ENCODE measurements at places on chromosomes 12 and 14.

GRCh38 chr12:101616027-101616494, 21.3 kb downstream of the MYBPC1 start:
- DNase-seq = no peak

GRCh38 chr12:65667932-65668331, 156.4 kb upstream of the HMGA2 start:
- DNase-seq = no peak

- DNase-seq = no peak
Observed at GRCh38 chr14:41297576-41298327, 308.9 kb upstream of the LRFN5 start.

- DNase-seq = no peak
Observed at GRCh38 chr12:111201495-111202236, 167.2 kb downstream of the PHETA1 start.

DNA sequence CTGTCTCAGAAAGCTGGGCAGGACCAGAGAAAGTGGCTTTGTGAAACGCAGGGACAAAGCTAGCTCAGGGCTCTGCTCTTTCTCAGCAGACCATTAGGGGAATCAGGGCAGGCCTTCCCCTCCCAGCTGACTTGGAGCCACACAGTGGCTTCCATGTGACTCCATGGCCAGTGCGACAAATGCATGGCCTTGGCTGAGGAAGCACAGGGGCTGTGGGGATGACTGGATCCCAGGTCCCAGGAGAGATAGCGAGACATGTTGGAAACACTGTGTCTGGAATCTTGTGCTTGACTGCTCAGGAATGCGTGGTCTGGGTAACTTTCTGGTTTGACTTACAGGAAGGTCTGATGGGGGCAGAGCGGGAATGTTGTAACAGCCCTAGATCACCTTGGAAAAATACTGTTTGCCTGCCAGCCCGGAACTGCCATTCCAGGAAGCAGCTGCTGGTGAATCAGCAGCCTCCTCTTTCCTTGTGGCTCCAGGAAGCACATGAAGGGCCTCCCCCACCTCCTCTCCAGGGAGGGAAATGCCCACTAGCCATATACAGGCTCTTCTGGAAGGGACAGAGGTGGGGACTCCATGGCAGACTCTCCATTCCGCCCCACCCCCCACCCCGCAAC, 133.5 kb upstream of the HIF1A start:
- DNase-seq = no peak

DNA sequence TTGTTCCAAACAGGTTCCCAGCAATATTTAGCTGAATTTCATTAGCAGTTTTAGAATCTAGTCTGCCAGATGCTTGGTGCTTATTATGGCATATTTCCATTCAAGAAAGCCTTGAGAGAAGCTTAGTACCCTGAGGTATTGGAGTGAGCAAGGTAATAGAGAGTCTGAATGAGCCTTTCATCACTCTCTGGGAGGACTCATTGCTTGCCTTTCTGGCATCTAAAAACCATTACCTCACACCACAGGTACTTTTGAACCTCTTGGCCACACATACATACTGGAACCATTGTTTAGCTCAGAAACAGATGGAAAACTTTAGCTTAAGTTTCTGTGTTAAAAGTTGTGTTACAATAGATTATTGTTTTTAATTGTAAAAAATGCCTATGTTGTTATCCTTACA, 27.4 kb upstream of the KCNH3 start:
- DNase-seq = no peak

- no peak for DNase-seq
Observed at GRCh38 chr12:68206446-68206845, 19.2 kb downstream of the IL26 start.

DNA sequence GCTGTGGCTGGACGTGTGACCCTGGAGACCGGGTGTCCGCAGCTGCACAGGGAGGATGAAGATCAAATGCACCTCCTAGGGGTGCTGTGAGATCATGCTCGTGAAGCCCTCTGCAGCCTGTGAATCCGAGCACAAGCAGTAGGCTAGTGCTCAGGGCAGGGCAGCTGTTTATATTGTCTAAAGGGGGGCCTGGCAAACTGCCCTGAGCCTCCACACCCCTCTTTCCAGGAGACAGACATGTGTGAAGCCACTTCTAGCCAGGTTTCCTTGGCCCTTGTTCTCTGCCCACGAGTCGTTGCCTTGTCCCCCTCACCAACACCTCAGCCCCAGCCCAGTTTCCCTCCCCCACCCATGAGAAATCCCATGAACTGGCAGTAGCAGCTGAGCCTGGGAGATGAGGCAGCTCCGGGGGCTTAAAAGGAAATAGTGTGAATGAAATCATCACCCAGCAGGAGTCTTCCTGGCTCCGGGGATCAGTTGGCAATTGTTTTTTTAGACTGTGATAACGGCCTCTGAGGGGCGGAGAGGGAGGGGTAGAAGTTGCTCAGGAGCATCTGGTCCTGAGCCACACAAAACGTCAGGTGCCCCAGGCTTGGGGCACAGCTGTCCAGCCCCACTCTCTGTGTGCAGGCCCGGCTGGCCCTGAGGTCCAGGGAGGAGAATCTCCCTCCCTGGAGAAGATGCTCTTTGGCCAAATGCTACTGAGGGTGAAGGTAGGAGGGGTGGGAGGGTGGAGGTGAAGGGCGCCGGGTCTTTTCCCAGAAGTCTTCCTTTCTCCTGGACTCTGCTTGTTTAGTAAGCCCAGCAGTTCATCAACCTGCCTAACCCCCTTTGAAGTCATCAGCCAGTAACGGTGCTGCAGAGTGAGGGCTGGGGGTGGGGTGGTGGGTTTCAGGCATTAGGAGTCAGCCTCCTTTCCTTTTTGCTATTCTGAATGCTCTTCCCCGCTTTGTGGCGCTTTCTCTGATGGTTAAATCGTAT, 4.0 kb downstream of the FGF6 start:
- DNase-seq = no peak

GRCh38 chr14:73741386-73741875, 27.2 kb upstream of the PNMA1 start:
- DNase-seq = no peak

- DNase-seq = no peak
Observed at GRCh38 chr14:94483729-94484275, 7.8 kb upstream of the SERPINA9 start.

GRCh38 chr14:45651890-45652289, 398.9 kb upstream of the MIS18BP1 start:
- no peak for DNase-seq

DNA sequence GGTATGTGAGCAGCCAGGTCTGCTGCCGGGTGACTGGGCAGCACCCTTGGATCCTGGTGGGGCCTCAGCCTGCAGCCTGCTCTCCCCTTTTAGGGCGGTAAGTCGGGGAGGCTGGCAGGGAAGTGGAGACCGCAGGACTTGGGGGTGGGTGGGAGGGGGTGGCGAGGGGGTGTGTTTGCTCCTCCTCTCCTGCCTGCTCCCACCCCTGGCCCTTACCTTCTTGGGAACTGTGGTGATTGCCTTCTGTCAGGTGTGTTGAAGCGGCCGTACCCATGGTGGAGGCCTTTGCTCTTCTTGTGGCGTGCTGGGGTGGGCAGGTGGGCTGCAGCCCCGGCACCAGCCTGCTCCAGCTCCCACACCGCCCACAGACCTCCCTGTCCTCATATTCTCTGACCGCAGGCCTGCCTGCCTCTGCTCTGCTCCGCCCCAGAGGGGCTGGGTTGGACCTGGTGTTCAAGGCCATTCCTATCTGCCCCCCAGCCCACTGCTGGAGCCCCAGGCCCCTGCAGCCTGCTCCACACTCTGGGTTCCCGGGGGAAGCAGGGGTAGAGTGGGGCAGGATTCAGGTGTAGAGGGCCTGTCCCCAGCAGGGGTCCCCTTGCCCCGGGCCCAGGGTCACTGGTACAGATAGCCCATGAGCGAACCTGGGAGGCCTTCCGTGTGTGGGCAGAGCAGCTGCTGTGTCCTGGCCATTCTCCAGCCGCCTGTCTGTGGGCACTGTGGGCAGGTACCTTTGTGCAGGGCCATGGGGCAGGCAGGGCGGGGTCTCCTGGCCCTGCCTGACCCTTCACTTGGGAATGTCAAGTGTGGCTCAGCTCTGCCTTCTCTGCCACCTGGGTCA, 5.2 kb downstream of the TEDC1 start:
- DNase-seq = no peak

DNA sequence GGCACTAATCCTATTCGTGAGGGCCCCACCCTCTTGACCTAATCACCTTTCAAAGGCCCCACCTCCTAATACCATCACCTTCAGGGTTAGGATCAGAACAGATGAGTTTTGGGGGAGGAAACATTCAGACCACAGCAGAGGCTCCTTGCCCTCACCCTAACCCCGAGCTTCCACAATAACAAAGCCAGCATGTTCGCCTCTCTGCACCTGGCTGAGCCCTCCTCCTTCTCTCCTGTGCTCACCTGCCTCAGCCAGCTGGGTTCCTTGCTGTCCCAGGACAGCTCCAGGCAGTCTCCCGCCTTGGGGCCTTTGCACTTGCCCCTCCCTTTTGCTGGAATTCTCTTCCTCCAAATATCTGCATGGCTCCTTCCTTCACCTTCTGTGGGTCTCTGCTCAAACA, 9.7 kb upstream of the RAN start:
- no peak for DNase-seq

GRCh38 chr12:115998119-115998633, 279.3 kb downstream of the MED13L start:
- no peak for DNase-seq

GRCh38 chr14:31320216-31320615, 100.1 kb downstream of the HEATR5A start:
- no peak for DNase-seq

GRCh38 chr12:55771736-55772135, 28.8 kb downstream of the GDF11 start:
- DNase-seq = no peak

GRCh38 chr14:60640859-60641741, 8.2 kb downstream of the SIX1 start:
- no peak for DNase-seq

DNA sequence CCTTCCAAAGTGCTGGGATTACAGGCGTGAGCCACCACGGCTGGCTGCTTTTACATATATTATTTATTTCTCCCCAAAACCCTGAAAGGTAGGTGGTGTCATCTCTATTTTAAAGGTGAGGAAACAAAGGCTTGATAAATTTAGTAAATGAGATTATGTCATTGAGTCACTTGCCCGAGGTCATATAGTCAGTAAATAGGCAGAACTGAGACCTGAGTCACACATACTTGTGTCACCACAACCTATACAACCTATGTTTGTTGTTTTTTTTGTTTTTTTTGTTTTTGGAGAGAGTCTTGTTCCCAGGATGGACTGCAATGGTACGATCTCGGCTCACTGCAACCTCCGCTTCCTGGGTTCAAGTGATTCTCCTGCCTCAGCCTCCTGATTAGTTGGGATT, 12.8 kb downstream of the TSFM start:
- DNase-seq = no peak

DNA sequence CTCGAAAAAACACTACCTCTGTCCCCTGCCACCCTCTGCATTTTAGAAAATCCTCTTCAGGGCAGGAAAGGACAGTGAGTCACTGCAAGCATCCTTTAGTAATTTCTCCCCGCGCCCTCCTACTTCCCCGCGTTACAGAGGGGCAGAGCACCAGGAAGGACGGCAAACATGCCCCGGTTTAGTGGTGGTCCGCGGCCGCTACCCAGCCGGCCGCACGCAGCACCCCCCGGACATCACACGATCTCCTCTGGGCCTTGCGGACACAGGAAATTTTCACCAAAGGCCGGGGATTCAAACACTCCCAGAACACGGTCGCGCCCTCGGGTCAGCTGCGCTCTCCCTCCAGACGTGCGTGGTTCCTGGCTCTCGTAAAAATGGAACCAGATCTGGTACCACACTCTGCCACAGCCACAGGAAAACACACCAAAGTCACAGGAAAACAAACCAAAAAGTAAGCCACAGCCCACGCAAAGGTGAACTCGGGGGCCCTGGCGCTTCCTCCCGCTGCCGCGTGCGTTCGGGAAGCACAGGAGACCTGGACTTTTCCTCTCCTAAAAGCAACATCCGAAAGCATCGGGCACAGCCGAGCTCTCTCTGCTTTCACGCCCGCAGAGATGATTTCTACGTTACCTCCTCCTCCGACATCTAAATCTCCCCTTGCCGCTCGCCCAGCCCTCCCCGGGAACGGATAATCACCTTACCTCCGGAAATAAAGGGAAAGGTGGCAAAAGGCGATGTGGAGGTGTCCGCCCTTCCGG, 839 bp downstream of the SLC38A1 start:
- no peak for DNase-seq

DNA sequence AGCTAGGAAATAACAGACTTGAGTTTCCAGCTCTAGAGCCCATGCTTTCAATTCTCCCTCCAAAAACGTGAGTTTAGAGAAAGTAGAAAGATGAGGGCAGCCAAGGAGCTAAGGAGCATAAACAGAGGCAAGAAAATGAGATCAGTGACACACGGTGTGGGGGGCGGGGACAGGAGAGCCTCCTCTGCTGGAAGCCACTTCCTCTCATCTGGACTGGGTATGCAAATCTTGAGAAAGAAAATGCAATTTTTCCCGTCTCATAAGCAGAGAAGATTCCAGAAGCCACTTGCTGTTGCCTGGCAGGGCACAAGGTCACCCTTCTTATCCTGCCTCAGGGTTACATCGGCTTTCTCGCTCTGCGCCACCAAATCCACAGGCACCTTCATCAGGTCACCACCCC, 6.0 kb downstream of the OR10P1 start:
- DNase-seq = no peak

DNA sequence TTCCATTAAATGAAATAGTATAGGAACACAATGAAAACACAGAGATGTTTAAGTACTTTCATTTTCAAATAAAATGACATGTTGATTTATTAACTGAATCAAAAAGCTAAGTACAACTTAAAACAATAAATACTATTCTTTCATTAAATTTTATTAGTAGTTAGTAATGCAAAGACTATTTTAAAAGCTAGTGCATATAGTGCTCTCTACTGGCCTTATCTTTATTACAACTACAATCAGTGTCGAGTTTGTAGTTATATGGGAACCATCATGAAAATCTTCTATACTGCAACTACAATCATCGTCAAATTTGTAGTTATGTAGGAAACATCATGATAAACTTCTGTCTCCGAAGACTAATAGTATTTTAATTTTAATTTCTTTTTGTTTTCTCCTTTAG, 8.9 kb upstream of the LIN7A start:
- DNase-seq = no peak

DNA sequence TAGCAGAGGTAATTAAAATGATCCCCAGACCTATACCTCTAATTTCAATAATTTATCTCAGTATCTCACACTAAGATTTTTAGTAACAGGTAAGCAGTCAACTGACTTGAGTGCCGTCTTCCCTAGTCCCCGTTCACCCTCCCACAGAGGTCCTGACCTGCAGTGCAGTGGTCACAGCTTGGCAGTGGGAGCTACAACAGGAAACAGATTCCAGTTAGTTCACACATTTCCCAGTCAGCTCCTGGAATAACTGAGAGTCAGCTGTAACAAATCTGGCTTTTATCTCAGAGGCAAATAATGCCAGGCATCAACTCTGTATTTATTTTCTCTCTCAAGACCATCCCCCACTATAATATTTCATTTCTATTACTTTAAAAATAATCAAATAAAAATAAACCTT, 308.2 kb downstream of the ATP23 start:
- no peak for DNase-seq

GRCh38 chr14:100402631-100403030, 79.5 kb downstream of the SLC25A47 start:
- DNase-seq = no peak

GRCh38 chr12:116708826-116709756, 28.8 kb downstream of the SPRING1 start:
- peak; percentile 13 for DNase-seq
